ENCODE measurements at places on chromosomes 4 and X.

DNA sequence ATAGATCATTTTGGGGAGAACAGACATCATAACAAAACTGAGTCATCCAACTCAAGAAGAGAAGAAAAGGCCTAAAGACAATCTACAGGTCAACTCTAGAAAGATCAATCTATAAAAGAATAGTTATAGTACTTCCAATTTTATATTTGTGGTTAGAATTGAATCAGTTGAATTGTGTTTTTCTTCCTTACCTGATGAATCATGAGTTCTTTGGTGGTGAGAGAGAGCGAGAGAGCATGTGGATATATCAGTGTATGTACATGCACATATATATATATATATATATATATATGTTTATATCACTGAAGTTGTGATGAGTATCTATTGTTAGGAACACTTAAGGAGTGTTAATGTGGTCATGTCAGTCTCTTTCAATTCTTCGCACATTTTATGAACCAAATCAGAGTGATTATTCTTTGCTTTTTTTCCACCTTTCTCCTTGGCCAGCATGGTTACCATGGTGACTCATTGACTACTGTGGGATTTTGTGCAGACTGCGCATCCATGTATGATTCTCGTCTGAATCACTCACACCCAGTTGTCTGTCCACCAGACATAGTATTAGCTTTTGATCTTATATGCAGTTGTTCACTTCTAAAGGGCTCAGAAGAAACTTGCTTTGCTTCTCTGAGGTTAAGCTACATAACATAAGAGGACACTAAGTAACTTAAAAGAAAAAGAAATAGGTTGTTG, 90.4 kb upstream of the RAB40AL start:
- no peak for DNase-seq

- DNase-seq, result no peak
Observed at GRCh38 chr4:146333895-146334262, 119.5 kb downstream of the REELD1 start.

DNA sequence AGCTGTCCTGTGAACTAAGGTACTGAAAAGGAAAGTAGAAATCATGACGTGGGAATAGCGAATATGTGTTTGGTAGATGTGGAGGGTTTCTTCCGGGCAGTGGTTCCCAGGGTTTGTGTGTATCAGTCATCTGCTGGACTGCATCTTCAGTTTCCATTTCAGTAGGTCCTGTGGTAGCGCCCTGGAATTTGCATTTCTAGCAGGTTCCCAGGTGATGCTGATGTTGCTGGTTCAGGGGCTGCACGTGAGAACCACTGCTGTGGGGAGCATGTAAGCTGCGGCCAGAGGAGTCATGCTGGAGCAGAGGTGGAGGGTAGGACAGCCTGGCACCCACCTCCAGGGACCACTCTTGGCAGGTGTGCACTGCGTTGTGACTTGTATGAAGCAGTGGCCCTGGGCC, 47.1 kb downstream of the ARHGAP10 start:
- no peak for DNase-seq

- no peak for DNase-seq
Observed at GRCh38 chrX:47151435-47151834, 6.4 kb downstream of the RBM10 start.

GRCh38 chr4:40662962-40663604, 33.4 kb upstream of the RBM47 start:
- peak; percentile 62 for DNase-seq

GRCh38 chr4:123166023-123166422, 230.6 kb upstream of the SPRY1 start:
- no peak for DNase-seq

All from NCI-H1930 (cell line).